ENCODE measurements at places on chromosomes 7 and 10. TPM values are rescaled to one million over a fixed set of nuclear protein-coding genes. Genes with fewer than 3 reads are reported as not detected.

The TAS2R4 gene
- total RNA-seq: 6.2 TPM

- DNase-seq: no peak
Observed at GRCh38 chr7:37786741-37787569, 61.4 kb upstream of the NME8 start.

DNA sequence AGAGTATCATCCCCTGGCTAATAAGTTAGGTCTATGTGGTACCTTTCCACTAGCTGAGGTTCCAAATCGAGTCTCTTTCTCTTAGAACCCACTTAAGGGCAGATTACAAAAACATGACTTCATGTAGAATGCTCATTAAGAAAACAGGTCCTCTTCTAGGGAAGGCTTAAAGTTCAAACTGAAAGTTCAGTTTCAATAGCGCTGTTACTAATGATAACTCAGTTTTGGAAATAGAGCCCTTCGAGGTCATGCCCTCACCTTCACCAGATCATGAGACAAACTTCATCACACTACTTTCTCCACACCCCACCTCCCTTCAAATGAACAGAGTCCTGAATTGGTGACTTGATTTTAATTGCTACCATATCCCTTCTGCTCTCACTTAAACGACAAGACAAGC, 26.2 kb downstream of the HGF start:
- DNase-seq: no peak

DNA sequence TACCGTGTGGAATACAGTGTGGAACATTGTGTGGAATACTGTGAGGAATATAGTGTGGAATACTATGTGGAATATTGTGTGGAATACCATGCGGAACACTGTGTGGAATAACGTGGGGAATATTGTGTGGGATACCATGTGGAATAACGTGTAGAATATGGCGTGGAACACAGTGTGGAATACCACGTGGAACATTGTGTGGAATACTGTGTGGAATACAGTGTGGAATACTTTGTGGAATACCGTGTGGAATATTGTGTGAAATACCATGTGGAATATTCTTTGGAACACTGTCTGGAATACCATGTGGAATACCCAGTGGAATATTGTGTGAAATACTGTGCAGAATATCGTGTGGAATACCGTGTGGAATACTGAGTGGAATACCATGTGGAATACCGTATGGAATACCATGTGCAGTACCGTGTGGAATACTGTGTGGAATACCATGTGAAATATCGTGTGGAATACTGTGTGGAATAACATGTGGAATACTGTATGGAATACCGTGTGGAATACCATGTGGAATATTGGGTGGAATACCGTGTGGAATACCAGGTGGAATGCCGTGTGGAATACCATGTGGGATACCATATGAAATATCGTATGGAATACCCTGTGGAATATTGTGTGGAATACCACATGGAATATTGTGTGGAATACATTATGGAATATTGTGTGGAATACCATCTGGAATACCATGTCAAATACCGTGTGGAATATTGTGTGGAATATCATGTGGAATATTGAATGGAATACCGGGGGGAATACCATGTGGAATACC, 133.1 kb upstream of the CHST15 start:
- no peak for DNase-seq

GRCh38 chr10:128843972-128844371, 623.1 kb upstream of the MGMT start:
- no peak for DNase-seq

GRCh38 chr7:27242555-27243339, at the start of gene EVX1:
Gene EVX1 (plus strand): TSS chr7:27242802. CDS start chr7:27243031, 229 bp downstream.
- DNase-seq: no peak

DNA sequence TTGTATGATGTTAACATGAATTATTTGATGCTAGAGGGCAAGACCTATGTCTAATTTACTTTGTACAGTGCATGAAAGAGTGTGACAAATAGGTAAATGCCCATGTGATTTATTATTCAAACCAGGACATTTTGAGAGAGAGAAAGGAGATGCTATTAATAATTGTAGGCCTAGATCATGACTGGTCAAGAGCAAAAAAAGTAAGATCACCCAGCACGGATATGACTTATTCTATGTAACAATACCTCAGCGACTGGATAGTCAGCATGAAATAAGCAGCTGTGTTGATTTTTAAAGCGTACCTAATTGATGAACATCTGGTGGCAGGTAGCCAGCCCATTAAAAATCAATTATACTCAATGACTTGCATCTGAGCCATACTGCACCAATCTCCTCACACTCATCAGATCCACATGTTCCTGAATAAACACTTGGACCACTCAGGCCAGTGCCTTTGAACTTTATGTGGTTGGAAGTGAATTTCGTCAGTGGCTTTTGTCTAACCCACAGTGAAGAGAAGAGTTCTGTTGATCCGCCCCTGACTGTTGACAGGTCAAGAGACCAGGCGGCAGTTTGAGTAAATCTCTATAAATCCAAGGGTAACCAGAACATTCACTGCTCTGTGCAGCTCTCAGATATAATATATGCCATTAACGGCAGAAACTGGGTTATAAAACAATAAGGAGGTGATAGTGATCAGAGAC, 435.3 kb downstream of the MDFIC start:
- DNase-seq: no peak

DNA sequence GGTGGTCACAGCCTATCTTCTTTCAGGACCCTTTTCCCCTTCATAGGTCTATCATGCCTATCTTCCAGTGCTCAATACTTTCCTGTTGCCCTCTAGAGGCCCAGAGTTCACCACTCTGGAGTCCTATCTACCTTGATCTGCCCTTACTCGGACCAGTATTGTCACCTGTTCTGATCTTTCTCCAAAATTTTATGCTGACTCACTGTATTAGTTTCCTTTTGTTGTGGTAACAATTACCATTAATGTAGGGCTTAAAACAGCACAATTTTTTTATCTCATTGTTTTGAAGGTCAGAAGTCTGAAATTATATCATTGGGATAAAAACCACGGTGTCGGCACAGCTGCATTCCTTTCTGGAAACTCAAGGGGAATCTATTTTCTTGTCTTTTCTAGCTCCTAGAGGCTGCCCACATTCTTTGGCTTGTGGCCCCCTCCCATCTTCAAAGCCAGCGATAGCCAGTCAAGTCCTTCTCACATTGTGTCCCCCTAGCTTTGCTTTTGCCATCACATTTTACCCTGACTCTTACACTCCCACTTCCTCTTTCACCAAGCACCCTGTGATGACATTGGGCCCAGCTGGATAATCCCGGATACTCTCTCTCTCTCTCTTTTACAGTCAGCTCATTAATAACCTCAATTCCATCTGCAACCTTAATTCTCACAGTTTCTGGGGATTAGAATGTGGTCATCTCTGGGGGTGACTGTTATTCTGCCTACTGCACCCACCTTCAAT, 54.6 kb downstream of the TFAM start:
- no peak for DNase-seq

DNA sequence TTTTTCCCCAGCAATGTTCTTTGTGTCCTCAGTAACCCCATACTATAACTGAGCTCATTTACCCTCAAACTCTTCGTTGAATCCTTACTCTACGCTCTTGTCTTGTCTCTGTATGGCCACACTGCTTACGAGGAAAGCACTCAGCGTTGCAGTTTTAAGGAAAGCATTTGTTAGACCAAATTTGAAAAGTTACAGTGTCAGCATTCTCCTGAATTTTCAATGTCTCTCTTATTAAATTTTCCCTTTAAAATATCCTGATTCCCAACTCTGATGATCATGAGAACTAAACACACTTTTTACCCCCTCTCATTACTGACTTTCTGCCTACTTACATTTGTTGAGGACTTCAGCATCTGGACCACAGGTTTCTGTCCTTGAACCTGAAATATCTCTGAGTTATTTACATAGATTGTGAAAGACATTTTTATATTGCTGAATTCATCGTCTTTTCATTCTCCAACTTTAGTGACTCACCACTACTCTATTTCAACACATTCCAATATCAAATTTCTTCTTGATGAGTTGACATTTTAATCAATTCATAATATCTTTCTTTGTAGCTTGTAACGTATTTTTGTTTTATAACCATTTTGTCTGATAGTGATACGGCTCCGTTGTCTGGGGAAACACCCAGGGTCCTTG, 19.8 kb upstream of the VWDE start:
- DNase-seq: no peak

GRCh38 chr10:26432938-26433337, 5.2 kb upstream of the APBB1IP start:
- DNase-seq: no peak

All from uterus (tissue), 4 donors.